ENCODE measurements at places on chromosomes 5 and 9.
A peak's percentile ranks its signal among the peaks of the same experiment; 100 is the strongest.

GRCh38 chr5:84524491-84524890, 139.8 kb upstream of the EDIL3 start:
- no peak for DNase-seq

- DNase-seq = peak; percentile 38
Measured at GRCh38 chr9:121286973-121287741, 19.2 kb downstream of the GSN start.

DNA sequence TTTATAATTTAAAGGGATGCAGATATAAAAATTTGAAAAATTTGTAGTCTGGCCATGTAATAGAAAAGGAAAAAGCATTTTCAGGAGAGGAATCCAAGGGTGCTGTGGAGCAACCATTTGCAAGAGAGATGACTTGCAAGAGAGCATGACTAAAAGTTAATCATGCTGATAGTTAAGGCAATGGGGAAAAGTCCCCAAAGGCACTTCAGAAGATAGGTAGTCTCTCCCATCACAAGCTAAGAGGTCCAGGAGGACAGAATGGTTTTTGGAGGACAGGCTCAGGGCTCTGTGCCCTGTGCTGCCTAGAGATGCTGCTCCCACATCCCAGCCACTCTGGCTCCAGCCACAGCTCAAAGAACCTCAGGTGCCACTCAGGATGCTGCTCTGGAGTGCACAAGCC, 38.8 kb downstream of the DNAJB5 start:
- no peak for DNase-seq

- DNase-seq = no peak
Measured at GRCh38 chr5:174668349-174668748, 56.0 kb upstream of the MSX2 start.

DNA sequence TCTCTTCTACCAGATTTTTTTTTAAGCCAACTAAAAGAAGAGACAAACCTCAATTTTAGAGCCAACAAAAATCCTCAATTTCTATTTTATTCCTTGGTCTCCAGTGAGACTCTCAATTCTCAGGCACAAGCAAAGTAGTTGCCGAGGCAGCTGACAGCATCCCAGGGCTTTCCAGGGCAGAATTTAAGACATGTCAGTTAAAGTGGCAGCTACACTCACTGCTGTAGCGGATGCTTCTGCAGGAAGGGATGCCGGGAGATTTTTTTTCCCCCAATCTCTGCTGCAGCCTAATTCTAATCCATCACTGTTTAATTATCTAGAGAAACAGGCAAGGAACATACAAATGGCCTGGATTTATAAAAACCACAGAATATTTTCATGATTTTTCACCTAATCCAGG, 57.0 kb downstream of the TTC39B start:
- no peak for DNase-seq
